Renal pelvis (tissue), 12 donors: ENCODE measurements at places on chromosomes 5 and 9. TPM values are rescaled to one million over a fixed set of nuclear protein-coding genes. Genes with fewer than 3 reads are reported as not detected.

CBY3 gene
- polyA plus RNA-seq = 0.99 TPM

SPINK4 gene
- not detected for polyA plus RNA-seq

GTF2H2C gene
- polyA plus RNA-seq = 71.5 TPM

PRR16 gene
- polyA plus RNA-seq = 3.8 TPM

KIF24 gene
- polyA plus RNA-seq = 6.0 TPM

RMRP gene
- not detected for polyA plus RNA-seq

ATP10B gene
- 0.83 TPM for polyA plus RNA-seq

QRFP gene
- 0.58 TPM for polyA plus RNA-seq

LRRC19 gene
- polyA plus RNA-seq = 18.9 TPM

MCCC2 gene
- polyA plus RNA-seq = 66.1 TPM

GRCh38 chr9:132575811-132576210, 6.6 kb upstream of the BARHL1 start:
- no peak for DNase-seq

DNA sequence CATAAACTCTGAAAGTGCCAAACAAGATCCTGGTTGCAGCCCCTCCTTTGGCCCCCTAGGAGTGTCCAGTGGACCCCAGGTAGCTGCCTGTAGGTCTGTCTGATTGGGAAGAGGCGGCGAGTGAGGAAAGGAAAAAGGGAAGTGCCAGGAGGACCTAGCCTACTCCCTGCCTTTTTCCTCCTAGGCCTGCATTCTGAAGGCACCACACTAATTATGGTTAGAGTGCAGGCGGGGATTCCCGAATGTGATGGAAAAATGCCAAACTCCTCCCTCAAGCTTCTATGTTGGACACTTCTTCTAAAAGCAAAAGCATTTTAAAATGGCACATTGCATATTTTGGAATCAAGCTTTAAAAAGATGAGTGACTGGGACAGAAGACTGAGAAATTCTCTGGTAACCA, 83.2 kb upstream of the SMIM15 start:
- peak; percentile 33 for DNase-seq

- peak; percentile 78 for DNase-seq
Observed at GRCh38 chr9:106862821-106863720, at the start of gene ZNF462. ZNF462 (plus strand) TSS chr9:106863166; CDS start chr9:106923384, 60,218 bp downstream.

DNA sequence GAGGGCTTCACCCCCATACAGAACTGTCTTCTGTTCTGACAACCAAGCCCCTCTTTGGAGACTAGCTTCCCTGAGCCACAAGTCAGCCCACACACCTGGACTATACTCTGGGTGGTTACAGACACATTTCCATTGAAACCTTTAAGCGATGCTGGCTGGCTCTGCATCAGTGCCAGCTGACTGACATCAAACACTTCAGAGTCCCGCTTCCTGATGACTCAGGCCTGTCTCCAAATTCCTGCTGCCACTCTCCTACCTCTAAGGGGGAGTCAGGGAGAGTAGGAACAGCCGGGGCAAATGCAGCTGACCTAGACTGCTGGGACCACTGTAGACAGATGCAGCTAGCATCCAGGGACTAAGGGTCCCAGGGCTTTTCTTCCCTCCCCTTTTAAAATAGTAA, 59.4 kb downstream of the SIL1 start:
- DNase-seq = no peak

DNA sequence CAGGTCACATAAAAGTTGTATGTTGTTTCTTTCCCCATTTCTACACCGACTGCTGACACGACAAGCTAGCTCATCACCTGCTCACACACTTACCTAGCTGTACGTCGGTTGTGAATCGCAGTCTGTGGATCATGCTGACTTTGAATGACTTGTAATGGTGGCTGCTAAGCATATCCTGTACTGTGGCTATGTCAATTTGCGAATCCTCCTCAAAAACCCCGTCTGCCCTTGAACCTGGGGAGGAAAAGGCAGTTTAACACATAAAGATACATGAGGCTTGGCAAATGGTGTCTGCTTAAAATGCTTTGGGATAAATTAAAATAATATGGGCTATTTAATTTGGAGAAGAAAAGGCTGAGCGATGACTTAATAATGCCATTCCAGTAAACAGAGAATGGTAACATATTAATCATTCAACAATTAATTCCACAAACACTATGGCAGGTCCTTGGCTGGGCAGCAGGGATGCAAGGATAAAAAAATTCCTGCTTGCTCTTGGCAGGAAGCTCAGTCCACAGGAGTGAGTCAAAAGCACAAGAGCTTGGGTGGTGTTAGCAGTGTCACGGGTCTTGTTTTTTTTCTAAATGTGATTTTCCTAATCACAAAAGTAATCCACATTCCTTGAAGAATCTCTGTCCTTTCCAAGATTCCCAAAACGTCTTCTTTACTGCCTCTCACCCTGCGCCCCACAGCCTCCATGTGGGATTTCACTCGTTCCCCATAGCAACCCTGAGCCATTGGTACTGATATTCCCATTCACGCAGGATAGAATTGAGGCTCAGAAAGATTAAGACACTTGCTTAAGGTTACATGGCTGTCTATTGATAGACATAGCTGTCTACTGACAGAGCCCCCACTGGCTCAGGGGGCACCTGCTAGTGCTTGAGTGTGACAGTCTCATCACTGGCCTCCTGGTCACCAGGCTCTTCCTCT, 222.4 kb downstream of the MAPKAP1 start:
- DNase-seq = no peak

DNA sequence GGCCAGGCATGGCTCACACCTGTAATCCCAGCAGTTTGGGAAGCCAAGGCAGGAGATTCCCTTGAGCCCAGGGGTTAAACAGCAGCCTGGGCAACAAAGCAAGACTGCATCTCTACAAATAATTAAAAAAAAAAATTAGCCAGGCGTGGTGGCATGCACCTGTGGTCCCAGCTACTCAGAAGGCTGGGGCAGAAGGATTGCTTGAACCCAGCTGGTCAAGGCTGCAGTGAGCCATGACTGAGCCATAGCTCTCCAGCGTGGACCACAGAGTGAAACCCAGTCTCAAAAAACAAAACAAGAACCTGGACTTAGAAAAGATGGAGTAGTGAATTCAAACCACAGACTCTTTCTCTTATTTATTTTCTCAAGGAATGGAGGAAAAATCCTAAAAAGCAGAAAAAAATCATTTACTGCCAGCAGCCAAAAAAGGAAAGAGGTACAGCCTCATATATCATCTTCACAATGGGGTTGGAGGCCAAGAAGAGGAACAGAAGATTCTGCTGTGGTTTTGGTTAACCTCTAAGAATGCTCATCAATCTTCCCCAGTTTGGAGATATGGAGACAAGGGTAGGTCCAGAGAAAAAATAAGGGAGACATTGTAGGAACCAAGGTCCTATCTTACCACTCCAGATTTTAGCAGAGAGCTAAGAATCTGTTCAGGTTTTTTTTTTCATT, 40.0 kb upstream of the MYO10 start:
- DNase-seq = no peak

- no peak for DNase-seq
Observed at GRCh38 chr5:94661086-94661485, 42.6 kb downstream of the SLF1 start.

DNA sequence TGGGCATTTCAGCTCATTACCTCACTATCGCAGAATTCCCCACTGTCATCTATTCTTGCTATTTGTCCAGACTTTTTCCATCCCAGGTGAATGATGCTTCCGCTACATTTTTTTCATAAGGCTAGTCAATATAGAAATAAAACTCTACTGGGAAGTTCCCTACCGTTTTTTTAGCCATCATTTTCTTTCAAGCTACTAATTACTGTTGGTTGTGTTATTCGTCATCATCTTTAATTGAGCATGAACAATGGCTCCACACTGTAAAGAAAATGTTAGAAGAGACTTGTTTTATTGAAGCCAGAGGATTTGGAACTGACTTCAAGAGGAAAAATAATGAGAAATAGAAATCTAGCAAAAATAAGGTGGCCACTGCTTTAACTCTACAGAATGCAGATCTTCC, 265.0 kb downstream of the ZNF608 start:
- no peak for DNase-seq

DNA sequence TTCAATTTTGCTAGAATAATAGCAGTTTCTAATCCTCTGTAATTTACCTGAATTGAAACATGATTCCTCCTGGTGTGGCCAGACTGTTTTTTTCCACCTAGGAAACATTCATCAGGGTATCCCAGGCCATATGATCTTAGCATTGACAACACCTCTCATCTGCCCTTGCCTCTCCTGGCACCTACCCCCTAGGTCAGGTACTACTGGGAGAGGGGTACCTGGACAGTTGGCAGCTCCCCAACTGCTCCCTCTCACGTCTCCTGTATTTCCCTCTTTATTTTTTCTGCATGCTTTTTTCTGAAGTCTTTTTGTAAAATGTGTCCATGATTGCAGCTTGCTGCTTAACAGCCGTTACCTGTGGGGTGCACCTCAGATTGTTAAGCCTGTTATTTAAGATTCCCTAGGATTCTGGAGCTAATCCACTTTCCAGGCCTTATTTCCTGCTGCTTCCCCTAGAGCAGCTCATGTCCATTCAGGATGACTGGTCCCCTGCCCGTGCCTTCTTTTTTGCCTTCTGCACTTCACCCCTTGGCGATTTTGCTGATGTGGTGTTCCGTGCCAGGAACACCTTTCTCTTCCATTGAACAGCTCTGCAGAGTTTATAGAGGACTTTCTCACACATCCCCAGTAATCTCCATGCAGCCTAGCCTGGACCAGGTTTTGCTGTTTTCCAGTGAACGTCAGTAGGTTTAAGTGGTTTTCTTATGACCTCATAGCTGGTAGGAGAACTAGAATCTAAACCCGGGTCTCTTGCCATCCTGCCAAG, 33.6 kb downstream of the SNX30 start:
- no peak for DNase-seq

DNA sequence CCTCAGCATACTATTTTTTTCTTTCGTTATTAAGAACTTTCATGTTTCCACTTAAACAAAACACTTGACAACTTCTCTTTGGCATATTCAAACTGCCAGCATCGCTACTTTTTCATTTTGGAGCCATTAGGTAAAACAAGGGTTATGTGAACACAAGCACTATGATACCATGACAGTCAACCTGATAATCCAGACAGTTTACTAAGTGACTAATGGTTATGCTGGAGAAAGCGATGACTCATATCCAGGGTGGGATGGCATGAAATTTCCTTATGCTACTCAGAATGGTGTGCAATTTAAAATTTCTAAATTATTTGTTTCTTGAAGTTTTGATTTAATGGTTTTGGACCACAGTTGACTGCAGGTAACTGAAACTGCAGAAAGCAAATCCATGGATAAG, 29.9 kb upstream of the PRSS3 start:
- DNase-seq = no peak

DNA sequence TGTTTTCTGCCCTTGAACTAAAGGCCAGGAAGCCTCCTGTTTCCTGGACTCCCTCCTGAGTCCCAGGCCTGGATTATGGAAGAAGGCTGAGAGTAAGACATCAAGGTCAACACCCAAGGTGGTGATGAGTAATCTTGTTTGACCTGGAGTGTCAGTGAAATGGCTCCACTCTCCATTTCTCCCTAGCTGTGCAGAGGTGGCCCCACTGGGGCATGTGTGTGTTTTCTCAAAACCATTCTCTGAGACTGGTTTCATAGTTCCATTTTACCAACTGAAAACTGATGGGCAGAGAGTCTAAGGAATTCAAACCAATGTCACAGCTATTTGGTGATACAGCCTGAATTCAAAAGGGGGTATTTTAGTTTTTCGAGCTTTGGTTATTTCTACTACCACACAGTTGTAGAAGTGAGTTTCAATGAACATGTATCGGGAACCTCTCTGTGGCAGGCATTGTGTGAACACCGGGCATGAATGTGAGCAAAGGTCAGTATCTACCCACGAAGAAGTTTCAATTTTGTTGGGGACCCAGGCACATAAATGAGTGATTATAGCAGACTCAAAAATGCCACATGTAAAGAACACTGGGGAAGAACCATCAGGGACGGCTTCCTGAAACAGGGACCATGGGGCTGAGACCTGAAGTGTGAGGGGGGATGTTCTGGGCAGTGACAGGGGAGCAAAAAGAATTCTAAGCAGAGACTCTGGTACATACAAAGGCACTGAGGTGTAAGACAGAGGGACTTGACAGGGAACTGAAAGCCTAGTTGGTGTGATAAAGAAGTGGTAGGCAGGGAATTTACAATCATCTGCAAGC, 269.6 kb upstream of the KLF4 start:
- no peak for DNase-seq

DNA sequence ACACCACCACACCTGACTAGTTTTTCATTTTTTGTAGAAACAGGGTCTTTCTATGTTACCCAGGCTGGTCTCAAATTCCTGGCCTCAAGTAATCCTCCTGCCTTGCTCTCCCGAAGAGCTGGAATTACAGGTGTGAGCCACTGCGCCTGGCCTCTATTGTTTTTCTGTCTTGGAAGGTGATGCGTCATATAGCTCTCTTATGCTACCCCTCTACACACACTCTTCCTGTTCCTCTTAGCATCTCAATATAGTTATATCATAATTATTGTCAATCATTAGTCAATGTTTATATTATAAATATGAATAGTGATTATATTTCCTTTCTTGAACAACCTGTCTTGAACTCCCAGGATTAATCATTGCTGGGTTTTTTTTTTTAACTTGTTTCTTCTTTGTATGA, 7.3 kb downstream of the PKD2L2 start:
- DNase-seq = no peak

GRCh38 chr5:20323323-20323722, 335.3 kb upstream of the CDH18 start:
- no peak for DNase-seq

DNA sequence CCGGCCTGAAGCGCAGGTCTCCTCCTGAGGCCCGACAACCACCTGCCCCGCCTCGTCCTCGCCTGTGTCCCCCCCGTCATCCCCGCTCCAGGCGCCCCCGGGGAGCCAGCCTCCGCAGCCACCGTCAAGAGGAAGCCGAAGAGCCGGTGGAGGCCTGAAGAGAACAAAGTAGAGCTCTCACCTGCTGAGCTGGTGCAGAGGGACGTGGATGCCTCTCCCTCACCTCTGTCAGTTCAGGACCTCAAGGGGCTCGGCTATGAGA, 169.9 kb downstream of the HINT1 start:
- no peak for DNase-seq

DNA sequence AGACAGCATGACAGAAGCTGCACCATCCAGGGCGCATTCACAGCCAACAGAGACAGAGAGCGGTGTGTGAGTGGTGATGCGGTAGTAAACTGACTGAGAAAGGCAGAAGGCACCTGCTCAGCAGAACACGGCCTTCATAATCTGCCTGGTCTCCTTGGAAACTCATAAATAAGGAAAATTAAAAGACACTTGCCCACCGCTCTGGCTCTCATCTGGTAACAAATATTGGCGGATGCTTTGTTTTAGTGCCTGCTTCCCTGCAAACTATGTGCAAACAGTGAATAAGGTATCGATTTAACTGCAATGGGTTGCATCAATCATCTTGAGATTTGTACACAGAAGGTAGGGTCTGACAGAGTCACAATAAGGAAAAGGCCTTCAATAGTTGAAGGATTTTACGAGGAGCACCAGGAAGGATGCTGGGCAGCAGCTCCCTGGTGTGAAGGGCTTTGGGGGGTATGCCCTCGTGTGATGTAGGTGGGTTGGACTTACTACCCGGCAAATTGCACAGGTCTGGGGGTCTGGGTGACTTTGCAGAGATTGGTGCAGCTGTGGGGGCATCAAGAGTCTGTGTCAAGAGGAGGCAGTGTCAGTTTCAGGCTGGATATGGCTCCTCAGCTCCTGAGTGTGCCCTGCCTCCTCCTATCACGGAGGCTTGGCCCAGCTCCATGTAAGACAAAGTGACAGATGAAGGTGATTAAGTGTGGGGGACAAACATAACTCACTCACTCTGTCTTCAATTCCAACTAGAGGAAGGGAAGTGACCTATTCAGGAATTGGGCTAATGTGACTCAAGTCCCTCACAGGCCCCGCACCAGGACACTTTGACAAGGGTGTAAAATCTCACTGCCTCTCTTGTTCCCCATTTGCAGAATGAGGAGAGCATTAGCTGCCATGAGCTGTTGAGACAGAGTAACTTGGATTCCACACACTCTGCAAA, 166.7 kb downstream of the ICE1 start:
- no peak for DNase-seq

GRCh38 chr5:137220523-137220927, 278.6 kb downstream of the SPOCK1 start:
- no peak for DNase-seq
